ENCODE measurements at places on chromosomes 3 and 15. TPM values are rescaled to one million over a fixed set of nuclear protein-coding genes. Genes with fewer than 3 reads are reported as not detected.

DNA sequence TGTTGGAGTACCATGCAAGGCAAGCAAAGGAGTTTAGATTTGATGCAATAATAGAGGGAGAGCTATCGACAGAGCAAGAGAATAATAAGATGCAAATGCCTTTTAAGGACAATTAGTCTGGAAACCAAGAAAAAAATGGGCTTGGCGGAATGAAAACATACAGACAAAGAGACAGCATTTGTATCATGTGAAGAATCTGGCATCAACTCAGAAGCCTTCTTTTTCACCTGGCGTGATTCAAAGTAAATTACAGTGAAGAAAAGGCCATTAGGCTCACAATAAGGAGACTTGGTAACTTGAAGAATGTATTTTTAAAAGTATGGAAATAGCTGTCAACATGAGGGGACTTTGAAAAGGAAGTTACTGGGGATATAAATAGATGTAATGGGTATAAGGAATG, 521.2 kb upstream of the GOLIM4 start:
- H3K4me3 ChIP-seq, result no peak overlapping the region
- no peaks in the 10 kb centered on the region for H3K4me1 ChIP-seq

DNA sequence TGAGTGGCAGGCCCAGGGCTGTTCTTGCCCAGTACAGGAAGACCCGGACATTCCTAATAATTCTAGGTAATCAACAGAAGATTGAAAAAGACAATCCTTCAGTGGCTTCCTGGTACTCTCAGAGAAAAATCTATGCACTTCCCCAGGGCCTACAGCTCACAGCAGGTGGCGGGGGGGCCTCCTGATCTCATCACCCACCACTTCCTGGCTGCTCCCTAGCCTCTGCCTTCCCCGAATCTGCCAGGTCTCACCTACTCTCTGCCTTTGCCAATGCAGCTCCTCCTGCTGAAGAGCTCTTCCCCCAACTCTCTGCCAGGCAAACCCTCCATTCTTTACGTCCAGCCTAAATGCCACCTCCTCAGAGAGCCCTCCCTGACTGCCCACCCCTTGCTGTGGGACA, 37.5 kb downstream of the EHD4 start:
- peak overlapping the region; percentile 34 for H3K27ac ChIP-seq
- no peaks in the 10 kb centered on the region for H3K27me3 ChIP-seq
- no peak overlapping the region for H3K4me3 ChIP-seq
- H3K36me3 ChIP-seq, result no peaks in the 10 kb centered on the region
- H3K4me1 ChIP-seq, result peaks cover 64% of the 10 kb centered on the region

DNA sequence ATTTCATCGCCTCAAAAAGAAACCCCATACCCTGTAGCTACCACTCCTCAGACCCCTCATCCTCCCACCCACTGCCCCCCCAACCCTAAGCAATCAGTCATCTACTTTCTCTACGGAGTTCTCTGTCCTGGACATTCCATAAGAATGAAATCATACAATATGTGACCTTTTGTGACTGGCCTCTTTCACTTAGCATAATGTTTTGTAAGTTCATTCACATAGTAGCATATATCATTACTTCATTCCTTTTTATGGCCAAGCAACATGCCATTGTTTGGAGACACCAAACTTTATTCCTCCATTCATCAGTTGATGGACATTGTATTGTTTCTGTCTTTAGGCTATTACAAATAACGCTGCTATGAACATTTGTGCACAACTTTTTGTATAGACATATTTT, 64.2 kb downstream of the TNIK start:
- DNase-seq, result no peak
- H3K4me1 ChIP-seq, result peaks cover 27% of the 10 kb centered on the region
- H3K27me3 ChIP-seq, result no peaks in the 10 kb centered on the region
- no peak overlapping the region for H3K4me3 ChIP-seq
- H3K27ac ChIP-seq, result no peak overlapping the region

DNA sequence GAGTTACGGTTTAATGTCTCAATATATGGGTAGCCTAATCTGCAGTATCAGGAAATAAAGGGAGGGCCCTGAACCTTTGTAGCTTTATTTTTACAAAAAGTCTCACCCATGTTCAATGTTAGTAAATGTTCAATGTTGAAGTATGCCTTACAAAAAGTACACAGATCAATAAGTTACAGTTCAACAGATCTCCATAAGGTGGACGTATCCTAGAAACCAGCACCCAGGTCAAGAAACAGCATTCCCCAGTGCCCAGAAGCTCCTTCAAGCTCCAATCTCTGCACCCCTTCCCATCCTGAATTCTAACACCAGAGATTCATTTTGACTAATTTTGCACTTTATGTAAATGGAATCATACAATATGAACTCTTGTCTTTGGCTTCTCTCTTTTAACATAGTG, 31.3 kb downstream of the COLQ start:
- H3K27ac ChIP-seq, result no peak overlapping the region
- no peaks in the 10 kb centered on the region for H3K27me3 ChIP-seq
- peaks cover 8% of the 10 kb centered on the region for H3K4me1 ChIP-seq
- H3K36me3 ChIP-seq, result peaks cover 15% of the 10 kb centered on the region

GRCh38 chr3:120048355-120049041, 45.7 kb downstream of the GSK3B start:
- no peak for DNase-seq
- H3K36me3 ChIP-seq, result no peaks in the 10 kb centered on the region
- H3K4me1 ChIP-seq, result peaks cover 42% of the 10 kb centered on the region
- H3K27ac ChIP-seq, result no peak overlapping the region
- H3K4me3 ChIP-seq, result no peak overlapping the region
- no peaks in the 10 kb centered on the region for H3K27me3 ChIP-seq

DNA sequence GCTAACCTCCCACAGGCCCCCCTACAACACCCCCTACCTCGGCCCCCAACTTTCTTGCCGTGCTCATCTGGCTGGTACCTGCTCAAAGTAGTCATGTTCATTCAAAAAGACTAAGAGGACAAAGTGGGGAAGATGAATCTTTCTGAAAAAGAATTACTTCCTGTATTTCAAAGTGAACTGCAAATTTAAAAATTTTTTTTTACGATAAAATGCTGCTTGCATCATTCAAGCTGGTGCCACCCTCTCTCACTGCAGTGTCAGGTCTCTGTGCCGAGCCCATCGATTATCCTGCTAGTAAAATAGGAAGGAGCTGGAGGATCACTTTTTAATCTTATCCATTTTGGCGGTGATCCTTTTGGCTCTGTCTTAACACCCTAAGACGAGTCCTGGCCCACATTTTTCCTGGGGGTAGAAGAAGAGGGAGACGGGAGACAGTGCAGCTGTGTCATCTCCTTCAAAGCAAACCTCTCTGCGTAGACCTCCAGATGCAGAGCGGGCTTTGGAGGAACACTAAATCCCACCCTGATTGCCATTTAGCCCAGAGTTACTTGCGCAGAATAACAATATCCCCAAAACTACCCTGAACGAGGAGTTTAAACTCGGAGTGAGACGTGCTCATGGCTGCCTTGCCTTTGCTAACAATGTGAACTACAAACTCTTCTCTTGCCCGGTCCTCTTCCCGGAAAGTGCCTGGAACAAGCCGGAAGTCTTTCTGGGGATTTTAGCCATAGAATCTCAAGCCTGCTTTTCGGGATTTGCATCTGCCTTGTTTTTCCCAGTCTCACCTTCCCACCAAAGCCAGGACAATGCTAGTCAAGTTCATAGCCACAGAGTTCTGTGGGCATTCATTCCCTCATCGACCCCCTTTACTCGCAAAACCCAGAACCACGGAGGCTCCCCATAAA, 66.2 kb upstream of the CGNL1 start:
- no peaks in the 10 kb centered on the region for H3K36me3 ChIP-seq
- no peak overlapping the region for H3K27ac ChIP-seq
- DNase-seq, result no peak
- no peak overlapping the region for H3K4me3 ChIP-seq
- H3K27me3 ChIP-seq, result no peaks in the 10 kb centered on the region

GRCh38 chr3:195893044-195893395, 15.3 kb downstream of the TNK2 start:
- peaks cover 86% of the 10 kb centered on the region for H3K4me1 ChIP-seq
- no peaks in the 10 kb centered on the region for H3K36me3 ChIP-seq
- H3K4me3 ChIP-seq, result peak overlapping the region; percentile 52
- no peaks in the 10 kb centered on the region for H3K27me3 ChIP-seq
- DNase-seq, result no peak
- H3K27ac ChIP-seq, result peak overlapping the region; percentile 94

- H3K27ac ChIP-seq, result peak overlapping the region; percentile 100
- H3K4me1 ChIP-seq, result peaks cover 45% of the 10 kb centered on the region
- DNase-seq, result no peak
These were observed 1.5 kb downstream of the MSL2 start for GRCh38 chr3:136194409-136195257.

DNA sequence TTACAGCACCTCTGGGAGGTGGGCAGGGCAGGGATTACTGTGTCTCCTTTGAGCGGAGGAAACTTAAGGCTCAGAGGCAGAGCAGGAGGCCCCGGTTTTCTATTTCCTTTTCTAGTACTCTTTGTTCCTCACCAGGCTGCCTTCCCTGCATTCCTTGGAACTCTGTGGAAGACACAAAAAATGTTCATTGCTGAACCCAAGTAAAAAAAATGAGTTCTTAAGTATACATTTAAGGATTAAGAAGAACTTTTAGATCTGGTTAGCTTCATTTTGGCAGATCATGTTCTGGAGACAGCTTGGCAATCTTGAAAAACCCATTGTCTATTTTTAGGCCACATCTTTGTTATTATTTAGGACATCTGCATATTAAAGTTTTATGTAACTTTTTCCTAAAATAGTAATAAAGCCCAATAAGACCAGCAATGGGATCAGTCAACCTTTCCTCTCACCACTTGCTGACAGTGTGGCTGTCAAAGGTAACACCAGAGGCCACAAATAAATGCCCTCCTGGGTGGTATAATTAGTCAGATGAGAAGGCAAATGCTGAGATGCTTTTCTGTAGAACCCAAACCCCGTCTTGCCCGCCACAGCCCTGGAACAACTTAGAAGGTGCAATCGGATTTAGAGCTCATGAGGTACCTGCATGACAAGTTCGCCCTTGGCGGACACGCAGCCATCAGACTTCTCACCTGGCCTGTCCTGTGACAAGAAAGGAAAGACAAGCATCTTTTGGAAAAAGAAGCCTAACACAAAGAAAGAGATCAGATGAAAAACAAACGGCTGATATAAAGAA, 97.2 kb downstream of the DGKG start:
- H3K27ac ChIP-seq, result peak overlapping the region; percentile 82
- DNase-seq, result no peak

- no peaks in the 10 kb centered on the region for H3K36me3 ChIP-seq
- no peak overlapping the region for H3K27ac ChIP-seq
- H3K4me3 ChIP-seq, result no peak overlapping the region
- no peaks in the 10 kb centered on the region for H3K4me1 ChIP-seq
- no peaks in the 10 kb centered on the region for H3K27me3 ChIP-seq
These were observed 152.9 kb downstream of the MECOM start for GRCh38 chr3:169510693-169511010.

DNA sequence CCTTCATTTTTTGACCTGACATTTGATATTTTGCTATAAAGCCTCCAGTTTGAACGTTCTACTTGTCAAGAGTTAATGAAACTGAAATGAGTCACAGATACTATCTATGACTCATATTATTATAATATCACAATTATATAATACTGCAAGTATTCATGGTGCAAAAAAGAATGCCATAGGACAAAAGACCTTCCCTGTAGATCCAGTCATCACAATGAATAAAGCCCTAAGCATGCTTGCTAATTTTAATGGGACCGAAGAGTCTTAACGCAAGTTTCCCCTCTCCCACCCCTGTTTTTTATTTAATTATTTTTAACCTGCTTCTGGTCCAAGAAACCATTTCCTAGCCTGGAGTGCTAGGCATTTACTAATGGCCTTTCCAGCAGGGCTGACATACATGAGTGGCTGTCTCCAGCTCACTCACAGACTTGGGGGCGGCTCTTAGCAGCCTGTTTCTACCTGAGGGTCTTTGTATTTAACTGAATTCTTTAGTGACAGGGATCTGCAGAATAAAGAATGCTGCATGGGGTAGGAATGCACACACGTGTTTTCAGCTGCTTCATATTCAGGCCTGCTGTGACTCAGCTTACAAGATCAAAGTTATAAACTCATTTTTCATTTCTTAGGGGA, 61.2 kb downstream of the THBS1 start:
- no peak overlapping the region for H3K4me3 ChIP-seq
- no peak for DNase-seq
- no peak overlapping the region for H3K27ac ChIP-seq
- peaks cover 42% of the 10 kb centered on the region for H3K4me1 ChIP-seq
- no peaks in the 10 kb centered on the region for H3K27me3 ChIP-seq

- no peak for DNase-seq
- H3K27me3 ChIP-seq, result no peaks in the 10 kb centered on the region
- H3K27ac ChIP-seq, result no peak overlapping the region
- H3K4me1 ChIP-seq, result peaks cover 30% of the 10 kb centered on the region
These were observed 49.5 kb downstream of the SLC25A26 start for GRCh38 chr3:66270288-66270687.

- peaks cover 18% of the 10 kb centered on the region for H3K36me3 ChIP-seq
- no peaks in the 10 kb centered on the region for H3K27me3 ChIP-seq
- no peak overlapping the region for H3K27ac ChIP-seq
- DNase-seq, result peak; percentile 39
- H3K4me3 ChIP-seq, result no peak overlapping the region
These were observed 47.4 kb downstream of the SEMA6D start for GRCh38 chr15:47764666-47765065.

- no peak overlapping the region for H3K4me3 ChIP-seq
- H3K4me1 ChIP-seq, result peaks cover 50% of the 10 kb centered on the region
- no peak for DNase-seq
- H3K27me3 ChIP-seq, result no peaks in the 10 kb centered on the region
- peaks cover 66% of the 10 kb centered on the region for H3K36me3 ChIP-seq
- no peak overlapping the region for H3K27ac ChIP-seq
These were observed 5.1 kb upstream of the HAPLN3 start for GRCh38 chr15:88900309-88900981.

DNA sequence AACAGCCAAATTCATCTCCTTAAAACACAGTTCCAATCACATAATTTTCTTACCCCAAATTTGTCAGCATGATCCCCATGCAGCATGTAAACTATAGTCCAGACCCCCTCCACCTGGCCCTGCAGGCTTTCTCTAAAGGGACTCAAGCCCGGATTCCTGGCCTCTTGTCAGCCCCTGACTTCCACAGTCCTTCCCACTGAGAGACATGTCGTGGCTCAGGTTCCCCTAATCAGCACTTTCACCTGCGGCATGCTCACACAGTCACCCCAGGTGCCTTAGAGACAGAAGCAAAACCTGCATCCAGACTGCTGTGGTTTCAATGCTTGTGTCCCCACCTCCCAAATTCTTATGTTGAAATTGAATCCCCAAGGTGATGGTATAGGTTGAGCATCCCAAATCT, 372.7 kb upstream of the ATP10A start:
- H3K27me3 ChIP-seq, result no peaks in the 10 kb centered on the region
- H3K36me3 ChIP-seq, result no peaks in the 10 kb centered on the region
- H3K4me3 ChIP-seq, result no peak overlapping the region

TNIK gene
- total RNA-seq, result 39.0 TPM

GOLGA8J gene
- not detected for total RNA-seq

CYP19A1 gene
- 1.5 TPM for total RNA-seq

ALDH1A3 gene
- 36.7 TPM for total RNA-seq

MST1 gene
- total RNA-seq, result 3.3 TPM

CLDN18 gene
- total RNA-seq, result under 0.01 TPM

MYRIP gene
- total RNA-seq, result 7.2 TPM

IQCH gene
- total RNA-seq, result 2.4 TPM

MAP1A gene
- 32.4 TPM for total RNA-seq

Measured in esophagus muscularis mucosa (tissue), 4 donors.